ENCODE measurements at places on chromosomes 3 and 15. TPM values are rescaled to one million over a fixed set of nuclear protein-coding genes. Genes with fewer than 3 reads are reported as not detected.

NDN gene
- 0.10 TPM for total RNA-seq

RASGRF1 gene
- total RNA-seq = 0.10 TPM

NSUN3 gene
- total RNA-seq = 7.1 TPM

DUOXA2 gene
- not detected for total RNA-seq

FBXO40 gene
- not detected for total RNA-seq

HYPK gene
- 6.9 TPM for total RNA-seq

CLDN18 gene
- total RNA-seq = not detected

ASB14 gene
- not detected for total RNA-seq

CCDC39 gene
- not detected for total RNA-seq

CHL1 gene
- not detected for total RNA-seq

GABRR3 gene
- total RNA-seq = not detected

FAM3D gene
- total RNA-seq = not detected

Measured in A549 treated with GW870086 at 1 μM for 4 hours (cell line).